Activated B cell treated with CpG ODN at 0.5 μM for 24 hours (primary cell): ENCODE measurements at places on chromosomes 3 and 15. TPM values are rescaled to one million over a fixed set of nuclear protein-coding genes. Genes with fewer than 3 reads are reported as not detected.

- DNase-seq = no peak
Observed at GRCh38 chr3:182241766-182242488, 530.2 kb downstream of the SOX2 start.

DNA sequence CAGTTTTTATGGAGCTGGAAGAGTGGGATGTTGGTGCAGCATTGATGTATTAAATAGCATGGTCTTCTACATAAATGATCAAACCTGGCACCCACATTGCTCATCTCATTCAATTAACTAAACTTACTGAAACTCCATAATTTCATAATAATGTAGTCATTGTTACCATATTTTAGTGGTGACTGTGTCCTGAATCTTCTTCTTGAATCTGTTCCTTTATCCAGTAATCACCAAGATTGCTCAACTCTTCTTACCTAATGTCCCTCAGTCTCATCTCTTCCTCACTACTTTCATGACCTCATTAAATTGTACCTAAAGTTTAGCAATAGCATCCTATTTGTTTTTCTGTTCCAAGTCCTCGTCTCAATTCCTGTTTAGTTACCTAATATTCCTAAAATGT lies 69.8 kb downstream of the FGF7 start:
- no peak for DNase-seq

GRCh38 chr3:134066651-134067530 lies 37.2 kb upstream of the SLCO2A1 start:
- DNase-seq = no peak

GOLGA8R gene
- total RNA-seq = 1.3 and 2.3 TPM in 2 replicates

EPHB1 gene
- total RNA-seq = 2.8 and 3.8 TPM in 2 replicates

- DNase-seq = no peak
Observed at GRCh38 chr15:48865370-48866079, 12.4 kb upstream of the EID1 start.
